ENCODE measurements at places on chromosomes 4 and X.

- DNase-seq = no peak
Measured at GRCh38 chrX:57929373-57929772, 19.1 kb upstream of the ZXDA start.

GRCh38 chrX:149453030-149453429, 52.1 kb downstream of the IDS start:
- no peak for DNase-seq

DNA sequence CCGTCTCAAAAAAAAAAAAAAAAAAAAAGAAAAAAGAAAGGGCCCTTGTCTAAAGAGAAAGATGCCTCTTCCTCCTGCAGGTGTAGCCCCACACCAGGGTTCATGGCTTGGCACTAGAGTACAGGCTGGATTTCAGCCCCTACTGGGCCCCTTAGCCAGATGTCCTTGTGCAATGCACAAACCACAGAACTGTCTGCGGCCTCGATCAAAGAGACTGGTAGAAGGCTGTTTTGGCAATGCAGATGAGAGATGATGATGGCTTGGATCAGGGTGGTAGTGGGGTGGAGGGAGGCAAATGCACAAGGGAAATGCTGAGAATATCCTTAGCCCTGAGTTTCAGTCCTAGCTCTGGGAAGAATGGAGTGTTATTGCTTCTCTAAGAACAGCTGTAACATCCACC, 26.5 kb upstream of the TSR2 start:
- DNase-seq = no peak

- DNase-seq = no peak
Measured at GRCh38 chr4:126028876-126029275, 714.1 kb downstream of the FAT4 start.

GRCh38 chr4:10554694-10555093, 97.5 kb upstream of the ZNF518B start:
- DNase-seq = no peak

DNA sequence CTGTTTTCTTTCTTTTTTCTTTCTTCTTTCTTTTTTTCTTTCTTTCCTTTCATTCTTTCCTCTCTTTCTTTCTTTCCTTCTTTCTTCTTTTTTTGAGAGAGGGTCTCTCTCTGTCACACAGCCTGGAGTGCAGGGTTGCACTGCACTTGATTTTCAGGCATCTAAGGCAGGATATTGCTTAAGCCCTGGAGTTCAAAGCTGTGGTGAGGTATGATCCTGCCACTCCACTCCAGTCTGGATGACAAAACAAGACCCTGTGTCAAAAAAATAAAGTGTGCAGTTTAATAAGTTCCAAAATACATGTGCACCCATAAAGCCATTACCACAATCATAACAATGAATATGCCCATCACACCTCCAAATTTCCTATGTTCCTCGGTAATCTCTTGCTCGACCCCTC, 10.6 kb upstream of the ZNF718 start:
- DNase-seq = no peak

DNA sequence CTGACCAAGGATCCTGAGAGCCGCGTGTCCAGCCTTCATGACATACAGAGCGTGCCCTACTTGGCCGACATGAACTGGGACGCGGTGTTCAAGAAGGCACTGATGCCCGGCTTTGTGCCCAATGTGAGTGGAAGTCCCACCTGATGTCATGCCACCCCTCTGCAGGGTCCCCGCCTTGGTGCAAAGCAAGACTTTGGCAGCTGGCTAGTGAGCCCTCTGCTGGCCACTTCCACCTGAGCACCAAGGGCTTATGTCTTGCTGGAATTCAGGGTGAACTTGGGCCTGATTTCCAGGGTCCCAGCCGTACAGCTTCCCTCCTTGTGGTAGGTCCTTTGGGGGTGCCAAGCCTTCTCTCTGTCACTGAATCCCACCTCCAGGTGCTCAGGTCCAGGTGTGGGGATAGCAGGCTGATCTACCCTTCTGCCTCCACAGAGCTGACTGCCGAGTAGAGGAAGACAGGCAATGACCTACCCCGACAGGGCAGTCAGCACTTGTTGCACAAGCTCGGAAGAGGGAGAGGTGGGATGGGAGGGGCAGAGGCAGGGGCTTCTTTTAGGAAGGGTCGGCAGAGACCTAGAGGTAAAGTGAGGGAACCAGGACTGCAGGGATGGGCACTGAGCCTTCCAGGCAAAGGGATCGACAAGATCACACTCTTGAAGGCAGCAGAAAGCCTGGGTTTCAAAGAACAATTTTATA, 248.1 kb downstream of the EVC2 start:
- DNase-seq = no peak

- DNase-seq = no peak
Measured at GRCh38 chrX:136210806-136211205, 40.4 kb downstream of the MAP7D3 start.
